ENCODE measurements at places on chromosomes 2 and 18.

DNA sequence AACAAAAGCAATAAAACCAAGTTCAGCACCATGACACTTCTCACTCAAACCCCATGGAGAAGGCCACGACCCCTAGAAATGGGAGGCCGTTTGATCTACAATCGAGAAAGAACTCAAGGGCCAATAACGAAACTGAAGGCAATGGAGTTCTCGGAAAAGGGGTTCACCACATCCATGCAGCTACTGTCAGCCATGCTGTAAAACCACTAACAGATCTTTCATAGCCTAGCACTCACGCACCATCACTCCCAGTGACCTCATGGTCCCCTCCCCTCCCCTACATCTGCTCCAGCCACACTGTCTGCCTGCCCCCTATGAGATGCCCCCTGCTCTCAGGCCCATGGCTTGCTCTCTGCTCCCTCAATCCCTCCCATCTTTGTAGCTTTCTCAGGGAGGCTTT is 135.3 kb downstream of the TMEM163 start:
- DNase-seq = no peak

DNA sequence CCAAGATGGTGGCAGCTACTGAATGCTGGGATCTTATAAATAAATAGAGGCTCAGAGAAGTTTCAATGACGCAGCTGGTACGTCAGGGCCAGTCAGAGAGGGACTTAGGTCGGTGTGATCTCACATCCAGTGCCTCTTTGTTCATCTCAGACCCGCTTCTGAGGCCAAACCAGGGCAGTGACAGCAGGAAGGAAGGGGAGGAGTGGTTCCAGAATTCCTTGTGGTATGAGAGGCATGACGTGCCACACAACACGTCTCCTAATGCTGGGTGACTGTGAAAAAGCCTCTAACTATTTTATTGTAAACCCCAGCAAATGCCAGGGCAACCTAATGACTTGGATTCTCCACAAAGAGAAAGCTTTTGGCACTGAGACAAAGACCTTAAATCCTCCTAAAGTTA is 423.3 kb downstream of the LPIN1 start:
- DNase-seq = no peak

DNA sequence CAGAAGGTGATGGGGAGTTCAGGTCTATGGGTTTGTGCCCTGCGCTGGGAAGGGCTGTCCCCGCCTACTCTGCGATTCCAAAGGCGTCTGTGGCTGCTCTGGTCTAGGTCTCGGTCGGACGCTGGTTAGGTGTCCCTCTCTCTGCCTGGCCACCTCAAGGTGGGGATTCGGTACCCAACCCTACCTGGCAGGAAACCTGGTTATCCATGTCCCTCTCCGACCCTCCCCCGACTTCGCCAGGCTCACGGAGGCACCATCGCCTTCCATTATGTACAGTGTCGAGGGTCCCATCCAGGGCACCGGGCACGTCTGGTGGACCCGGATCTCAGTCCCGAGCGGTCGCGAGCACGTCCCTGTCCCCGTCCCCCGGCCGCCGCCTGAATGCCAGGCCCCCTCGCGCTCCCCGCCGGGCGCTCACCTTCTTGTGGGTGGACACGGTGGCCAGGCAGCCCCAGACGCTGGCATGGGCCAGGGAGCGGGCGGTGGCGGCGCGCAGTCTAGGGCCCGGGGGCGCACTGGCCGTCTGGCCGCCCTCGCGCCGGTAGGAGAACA is 628 bp downstream of the CREG2 start:
- DNase-seq = no peak

GRCh38 chr18:63828656-63829055 is 53.4 kb downstream of the SERPINB7 start:
- DNase-seq = no peak

DNA sequence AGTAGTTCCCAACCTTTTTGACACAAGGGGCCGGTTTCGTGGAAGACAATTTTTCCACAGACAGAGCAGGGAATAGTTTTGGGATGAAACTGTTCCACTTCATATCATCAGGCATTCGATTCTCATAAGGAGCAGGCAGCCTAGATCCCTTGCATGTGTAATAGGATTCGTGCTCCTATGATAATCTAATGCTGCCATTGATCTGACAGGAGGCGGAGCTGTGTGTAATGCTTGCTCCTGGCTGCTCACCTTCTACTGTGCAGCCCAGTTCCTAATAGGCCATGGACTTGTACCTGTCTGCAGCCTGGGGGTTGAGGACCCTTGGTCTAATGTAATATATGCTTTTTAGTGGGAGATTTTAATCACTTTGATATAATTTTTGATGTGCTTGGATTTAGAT is 188.7 kb upstream of the KLHL14 start:
- no peak for DNase-seq

GRCh38 chr2:23169896-23170295 is 215.1 kb upstream of the KLHL29 start:
- no peak for DNase-seq

- no peak for DNase-seq
Observed at GRCh38 chr2:119430023-119430498, 1.6 kb upstream of the TMEM37 start.

Measured in stimulated activated CD4-positive, alpha-beta T cell treated with anti-CD3 and anti-CD28 coated beads, Interleukin-1b, Interleukin-23, amount 100 ng/mL, for 1 hour (primary cell).